Fibroblast of skin of right quadriceps (primary cell): ENCODE measurements at places on chromosomes 1 and 21.
A peak's percentile ranks its signal among the peaks of the same experiment; 100 is the strongest.

DNA sequence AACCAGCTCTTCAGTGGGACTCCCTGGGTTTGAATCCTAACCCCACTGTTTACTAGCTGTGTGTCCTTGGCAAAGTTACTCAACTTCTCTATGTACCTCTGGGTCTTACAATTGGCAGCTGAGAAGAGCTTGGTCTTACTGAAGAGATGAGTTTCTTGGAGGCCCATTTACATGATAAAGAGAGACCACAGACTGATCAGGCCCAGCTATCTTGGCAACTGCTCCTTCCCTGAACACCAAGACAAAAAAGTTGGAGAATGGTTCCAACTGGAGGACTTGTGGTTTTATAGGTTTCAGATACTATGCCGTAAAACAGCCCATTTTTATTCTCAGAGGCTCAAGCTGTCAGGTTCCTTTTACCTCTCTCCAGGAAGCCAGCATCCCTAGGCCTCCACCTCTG lies 24.8 kb upstream of the CNIH3 start:
- DNase-seq, result no peak

GRCh38 chr1:39230261-39231190 lies 26.0 kb downstream of the MACF1 start:
- DNase-seq, result peak; percentile 31

- peak; percentile 45 for DNase-seq
Observed at GRCh38 chr1:33459691-33460090, 12.8 kb upstream of the ZSCAN20 start.

GRCh38 chr21:39057121-39057520 lies 126.1 kb downstream of the PSMG1 start:
- DNase-seq, result no peak

DNA sequence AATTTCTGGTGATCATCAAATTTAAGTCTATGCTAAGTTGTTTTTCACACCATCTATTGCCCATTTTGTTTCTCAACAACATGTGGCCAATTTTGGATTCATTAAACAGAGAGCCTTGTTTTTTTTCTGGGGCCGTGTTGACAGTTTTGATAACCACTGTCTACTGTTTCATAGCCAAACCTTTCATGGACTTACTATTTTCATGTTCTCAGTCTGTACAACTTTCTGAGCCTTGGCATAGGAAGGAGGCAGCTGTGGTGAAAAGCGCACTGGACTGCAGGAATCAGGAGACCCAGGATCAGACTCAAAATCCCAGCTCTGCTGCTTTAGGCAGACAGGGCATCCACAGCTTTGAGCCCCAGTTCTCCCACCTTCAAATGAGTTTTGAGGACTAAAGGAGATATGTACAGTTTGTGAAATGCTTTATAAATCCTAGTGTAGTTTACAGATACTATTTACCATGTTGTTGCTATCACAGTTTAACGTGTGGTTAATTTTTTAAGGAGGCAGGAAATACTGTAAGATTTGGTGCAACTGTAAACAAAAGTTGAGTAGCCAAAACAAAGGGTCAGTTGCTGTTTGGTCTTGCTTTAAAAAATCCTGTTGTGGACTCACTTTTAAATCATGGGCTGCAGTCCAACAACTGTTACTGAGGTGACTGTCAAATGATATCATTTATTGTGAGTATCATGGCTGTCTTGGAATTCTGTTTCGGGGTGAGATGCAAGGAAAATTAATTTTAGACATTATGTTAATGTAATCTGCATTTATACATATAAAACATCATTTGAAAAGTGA lies 2.9 kb downstream of the MACO1 start:
- DNase-seq, result no peak

- DNase-seq, result no peak
Observed at GRCh38 chr1:192998536-192998935, 60.6 kb downstream of the UCHL5 start.

GRCh38 chr1:217495249-217495648 lies 135.6 kb downstream of the GPATCH2 start:
- DNase-seq, result no peak

DNA sequence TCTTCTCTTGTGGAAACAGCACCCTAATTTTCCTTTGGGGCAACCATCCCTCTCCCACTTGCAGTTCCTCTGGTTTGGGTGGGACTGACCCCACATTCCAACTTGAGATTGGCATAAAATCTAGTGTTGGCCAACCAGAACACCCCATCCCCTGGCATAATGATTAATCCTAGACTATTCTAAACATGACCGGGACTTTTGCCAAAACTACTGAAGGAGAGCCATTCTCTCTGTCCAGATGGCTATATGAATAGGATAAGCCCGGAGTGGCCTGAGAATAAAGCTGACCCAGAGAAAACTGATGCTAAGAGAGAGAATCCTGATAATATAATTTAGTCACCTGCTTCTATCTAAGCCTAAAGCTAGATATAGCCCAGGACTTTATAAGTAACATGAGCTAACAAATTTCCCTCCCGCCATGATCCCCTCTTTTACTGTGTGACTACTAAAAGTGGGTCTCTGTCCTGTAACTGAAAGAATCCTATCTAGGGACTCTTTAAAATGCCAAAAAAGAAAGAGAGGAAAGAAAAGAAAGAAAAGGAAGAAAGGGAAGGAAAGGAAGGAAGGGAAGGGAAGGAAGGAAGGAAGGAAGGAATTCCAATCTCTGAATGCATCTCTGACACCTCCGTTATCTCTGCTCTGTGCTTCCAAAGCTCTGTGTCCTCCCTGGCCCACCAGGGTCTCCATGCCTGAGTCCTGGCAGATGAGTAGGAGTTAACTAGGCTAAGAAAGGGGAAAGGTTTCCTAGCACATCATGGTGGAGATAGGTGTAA lies 28.0 kb upstream of the NRDC start:
- peak; percentile 52 for DNase-seq

- DNase-seq, result no peak
Observed at GRCh38 chr1:212507369-212507768, 74.6 kb downstream of the NENF start.

DNA sequence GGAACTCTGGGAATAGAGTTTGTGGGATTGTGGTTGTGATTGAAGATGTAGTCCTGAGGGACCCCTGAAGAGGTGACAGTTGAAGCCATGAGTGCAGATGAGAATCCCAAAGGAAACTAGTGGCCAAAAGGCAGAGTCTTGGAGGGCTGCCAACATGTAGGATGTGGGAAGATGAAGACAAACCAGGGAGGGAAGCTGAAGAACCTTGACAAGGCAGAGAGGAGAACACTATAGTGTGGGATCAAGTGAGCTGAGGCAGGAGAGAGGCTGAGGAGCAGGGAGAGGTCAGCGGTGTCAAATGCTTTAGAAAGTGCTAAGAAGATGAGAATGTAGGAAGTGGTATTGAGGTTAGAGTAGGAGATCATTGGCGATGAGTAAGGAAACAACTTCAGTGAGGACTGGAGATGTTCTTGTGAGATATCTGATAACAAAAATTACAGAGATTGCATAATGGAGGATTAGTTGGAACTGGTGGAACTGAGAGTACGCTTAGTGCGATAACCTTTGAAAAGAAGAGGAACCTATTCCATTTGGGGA lies 88.5 kb upstream of the VCAM1 start:
- peak; percentile 98 for DNase-seq
